Cortex of kidney (tissue), 1 donor: ENCODE measurements at places on chromosomes 4 and X.

DNA sequence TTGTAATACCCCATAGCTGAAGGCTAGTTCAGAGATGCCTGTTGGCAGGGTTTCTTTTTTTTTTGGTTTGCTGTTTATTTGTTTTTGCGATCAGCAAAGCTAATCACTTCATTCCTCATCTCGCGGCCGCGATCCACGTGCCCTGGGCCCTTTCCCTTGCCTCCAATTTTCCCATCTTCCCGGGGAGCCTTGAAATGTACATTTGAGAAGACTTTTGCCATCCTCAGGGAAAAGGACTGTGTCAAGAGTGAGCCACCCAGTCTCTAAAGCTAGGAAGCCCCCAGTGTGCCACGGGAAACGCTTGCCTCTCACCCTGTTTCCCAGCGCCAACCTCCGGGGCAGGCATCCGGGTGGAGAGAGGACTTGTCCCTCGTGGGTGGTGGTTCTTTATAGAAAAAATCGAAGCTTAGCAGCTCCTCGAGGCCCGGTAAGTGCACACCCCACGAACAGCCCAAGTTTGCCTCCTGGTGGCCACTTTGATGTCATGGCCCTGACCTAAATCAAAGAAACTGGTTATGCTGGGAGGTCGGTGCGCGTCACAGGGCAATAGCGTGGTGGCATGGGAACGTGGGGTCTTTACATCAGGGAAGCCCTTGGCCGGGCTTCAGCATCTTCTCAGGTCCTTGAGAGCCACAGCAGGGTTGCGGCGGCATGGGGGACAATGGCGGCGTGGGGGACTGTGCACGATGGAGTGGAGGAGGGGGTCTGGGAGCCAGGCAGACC is 42.0 kb downstream of the MAP7D3 start:
- DNase-seq: no peak

GRCh38 chr4:31788676-31789075 is 1068.5 kb downstream of the PCDH7 start:
- DNase-seq: no peak

- no peak for DNase-seq
Measured at GRCh38 chrX:112967903-112968302, 127.3 kb upstream of the AMOT start.

DNA sequence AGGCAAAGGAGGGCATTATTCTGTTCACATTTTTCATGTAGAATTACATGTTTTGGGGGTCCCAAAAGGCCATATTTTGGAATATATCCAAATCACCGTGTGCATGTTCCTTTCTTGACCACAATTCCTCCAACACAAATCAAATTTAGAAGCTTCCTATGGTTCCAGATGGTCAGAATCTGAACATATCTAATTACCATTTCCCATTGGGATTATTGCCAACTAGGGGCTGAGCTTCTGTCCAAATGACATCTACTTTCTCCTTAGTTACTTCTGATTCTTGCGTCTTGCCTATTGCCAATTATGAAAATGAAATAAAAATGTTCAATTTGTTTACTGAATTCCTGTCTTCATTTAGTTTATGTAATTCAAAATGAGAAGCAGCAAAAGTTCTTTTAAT is 163.7 kb downstream of the CPE start:
- DNase-seq: no peak

DNA sequence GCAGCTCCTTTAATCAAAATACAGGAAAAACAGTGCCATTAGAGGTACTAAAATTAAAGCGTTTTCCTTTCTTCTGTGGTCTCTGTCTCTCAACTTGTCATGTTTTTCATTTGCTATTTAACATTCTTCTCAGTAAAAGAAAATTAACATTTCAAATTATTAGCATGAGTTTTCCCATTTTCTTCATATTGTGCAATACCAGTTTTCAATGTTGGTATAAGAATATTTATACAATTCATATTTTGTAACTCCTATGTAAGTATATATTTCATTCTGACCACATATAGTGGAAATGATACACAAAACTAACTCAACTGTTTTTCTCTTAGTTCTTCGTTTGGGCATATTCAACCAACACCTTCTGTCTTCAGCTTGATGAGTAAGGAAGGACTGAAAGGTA is 308.3 kb downstream of the HS3ST1 start:
- DNase-seq: no peak

- no peak for DNase-seq
Measured at GRCh38 chrX:152819266-152819665, 11.3 kb downstream of the CETN2 start.

DNA sequence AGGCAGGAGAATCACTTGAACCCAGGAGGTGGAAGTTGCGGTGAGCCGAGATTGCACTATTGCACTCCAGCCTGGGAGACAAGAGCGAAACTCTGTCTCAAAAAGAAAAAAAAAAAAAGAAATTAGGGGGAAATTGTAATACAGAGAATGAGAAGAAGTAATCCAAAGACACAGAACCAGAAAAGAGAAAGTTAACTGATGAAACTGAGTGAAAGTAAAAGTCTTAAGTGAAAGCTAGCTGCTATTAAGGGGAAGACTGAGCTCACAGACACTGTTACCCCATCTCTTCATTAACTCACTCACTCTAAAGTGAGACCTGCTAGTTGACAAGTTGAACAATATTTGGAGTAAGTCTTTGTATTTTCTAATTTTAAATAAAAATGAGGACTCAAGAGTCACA is 763.0 kb upstream of the PCDH10 start:
- no peak for DNase-seq

- DNase-seq: no peak
Measured at GRCh38 chr4:182067828-182068227, 175.4 kb upstream of the TENM3 start.

DNA sequence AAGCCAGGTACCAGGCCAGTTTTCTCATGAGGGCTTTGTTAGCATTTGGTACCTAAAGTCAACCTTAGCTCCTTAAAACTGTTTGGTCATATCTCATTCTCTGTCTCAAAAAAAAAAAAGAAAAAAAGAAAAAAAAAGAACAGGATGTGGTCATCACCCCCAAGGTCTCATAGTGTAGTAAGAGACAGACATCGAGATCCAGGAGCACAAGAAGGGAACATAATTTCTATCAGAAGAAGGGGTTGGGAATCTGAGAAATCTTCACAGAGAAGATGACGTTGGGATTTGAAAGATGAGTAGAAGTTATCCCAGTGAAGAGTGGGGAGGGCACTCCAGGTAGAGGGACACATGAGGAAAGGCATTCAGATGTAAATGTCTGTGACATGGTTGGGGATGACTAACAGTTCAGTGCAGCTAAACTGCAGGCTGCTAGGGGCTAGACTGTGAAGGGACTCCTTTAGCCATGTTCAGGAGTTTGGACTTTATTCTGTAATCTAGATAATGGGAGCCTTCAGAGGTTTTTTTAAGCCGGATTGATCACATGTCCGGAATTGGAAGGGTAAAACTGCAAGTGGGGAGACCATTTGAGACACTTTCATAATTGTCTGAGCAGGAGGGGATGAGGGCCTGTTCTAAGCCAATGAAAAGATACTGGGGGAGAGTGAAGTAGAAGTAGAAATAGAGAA is 26.9 kb upstream of the GJB1 start:
- no peak for DNase-seq

DNA sequence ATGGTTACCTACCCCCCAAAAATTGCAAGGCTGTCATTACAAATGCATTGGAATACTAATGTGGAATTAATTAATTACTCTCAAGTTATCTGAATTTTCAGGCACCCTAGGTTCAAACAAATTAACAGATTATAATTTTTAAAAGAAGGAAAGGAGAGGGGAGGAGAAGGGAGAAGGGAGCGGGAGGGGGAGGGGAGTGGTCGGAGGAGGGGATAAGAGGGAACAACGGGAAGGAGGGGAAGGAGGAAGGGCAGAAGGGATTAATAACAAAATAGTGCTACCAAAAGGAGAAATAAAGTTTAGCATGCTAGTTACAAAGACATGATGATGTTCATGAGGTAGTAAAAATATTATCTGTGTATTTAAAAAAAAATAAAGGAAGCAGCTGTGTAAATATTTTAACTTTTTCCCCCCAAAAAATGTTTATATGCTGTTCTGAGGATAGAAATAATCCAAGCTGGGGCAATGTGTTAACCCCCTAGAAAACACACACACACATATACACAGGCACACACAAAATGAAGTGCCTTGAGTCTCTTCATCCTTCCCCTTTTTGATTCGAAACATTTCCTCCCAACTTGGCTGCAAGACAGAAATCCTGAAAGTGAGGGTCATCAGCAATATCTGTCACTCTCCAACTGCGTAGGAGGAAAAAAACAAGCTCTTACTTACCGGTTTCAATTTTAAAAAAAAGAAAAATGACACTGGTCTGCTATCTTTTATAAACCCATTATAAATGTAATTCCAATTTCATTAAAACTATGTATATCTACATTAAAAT is 58.8 kb downstream of the PPP3CA start:
- no peak for DNase-seq

GRCh38 chr4:113043591-113043990 is 5.9 kb upstream of the ANK2 start:
- no peak for DNase-seq

- DNase-seq: no peak
Measured at GRCh38 chrX:129759576-129760061, 20.1 kb upstream of the SASH3 start.

GRCh38 chr4:17103231-17103630 is 204.8 kb upstream of the LDB2 start:
- DNase-seq: no peak

- DNase-seq: no peak
Measured at GRCh38 chr4:71830497-71831190, 46.8 kb upstream of the GC start.

DNA sequence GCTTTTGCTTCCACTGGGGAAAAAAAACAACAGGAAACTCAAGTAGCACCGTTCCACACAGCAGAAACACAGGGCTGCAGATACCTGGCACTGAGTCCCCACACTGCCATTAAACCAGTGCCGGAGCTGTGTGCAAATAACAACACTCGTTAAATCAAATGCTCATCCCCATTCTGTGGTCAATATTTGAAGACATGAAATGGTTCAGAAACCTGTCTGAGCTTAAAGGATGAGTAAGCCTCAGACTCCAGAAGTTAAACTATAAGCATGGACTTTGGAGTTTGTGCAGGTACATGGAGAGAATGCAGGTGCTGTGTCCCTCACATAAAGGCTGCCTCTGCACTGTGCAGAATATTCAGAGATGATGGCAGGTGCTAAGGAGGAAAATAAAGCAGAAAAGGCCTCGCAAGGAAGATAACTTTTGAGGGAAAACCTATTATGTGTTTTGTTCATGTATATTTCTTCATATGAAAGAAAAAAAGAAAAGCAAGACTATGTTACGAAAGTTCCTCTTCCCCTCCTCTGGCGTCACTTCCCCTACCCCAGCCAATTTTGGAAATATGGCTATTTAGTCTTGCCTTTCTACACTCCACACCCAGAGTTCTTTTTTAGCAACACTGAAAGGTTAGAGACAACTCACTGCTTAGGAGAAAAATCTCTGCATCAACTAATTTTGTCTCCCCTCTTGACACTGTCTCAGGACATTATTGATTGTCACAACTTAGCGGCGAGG is 4.6 kb downstream of the MPP1 start:
- DNase-seq: no peak

- DNase-seq: no peak
Measured at GRCh38 chrX:65987811-65988210, 52.1 kb downstream of the VSIG4 start.

GRCh38 chrX:65532016-65532415 is 2.6 kb downstream of the LAS1L start:
- no peak for DNase-seq

- no peak for DNase-seq
Measured at GRCh38 chrX:151753313-151754046, 18.9 kb downstream of the CNGA2 start.

DNA sequence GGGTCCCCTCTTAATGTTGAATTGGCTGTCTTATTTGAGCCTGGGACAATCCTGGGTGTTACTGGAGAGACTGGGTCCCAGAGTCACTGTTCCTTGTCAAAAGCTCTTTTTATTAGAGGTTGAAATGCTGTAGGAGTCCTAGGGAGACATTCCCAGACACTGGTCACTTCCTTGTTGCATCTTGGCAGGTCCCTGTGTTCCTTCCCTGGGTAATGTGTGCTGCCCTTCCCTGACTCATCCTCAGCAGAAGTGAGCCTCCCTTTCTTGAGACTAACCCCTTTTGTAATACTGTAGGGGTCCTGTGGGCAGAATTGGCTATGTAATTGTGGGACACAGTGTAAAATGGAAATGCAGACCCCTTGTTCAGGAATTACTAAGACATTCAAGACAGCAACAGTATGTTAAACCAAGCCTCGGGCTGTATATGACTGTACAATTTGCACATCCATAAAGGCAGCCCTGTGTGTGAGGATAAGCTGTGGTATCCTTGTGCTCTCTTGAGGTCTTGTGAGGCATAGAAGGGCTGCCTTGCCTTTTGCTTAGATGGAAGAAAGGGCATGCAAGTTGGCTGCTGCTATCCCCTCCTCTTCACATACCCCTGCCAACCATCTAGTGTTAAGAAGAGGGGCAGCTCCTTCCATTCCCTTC is 53.5 kb downstream of the DCLK2 start:
- no peak for DNase-seq

DNA sequence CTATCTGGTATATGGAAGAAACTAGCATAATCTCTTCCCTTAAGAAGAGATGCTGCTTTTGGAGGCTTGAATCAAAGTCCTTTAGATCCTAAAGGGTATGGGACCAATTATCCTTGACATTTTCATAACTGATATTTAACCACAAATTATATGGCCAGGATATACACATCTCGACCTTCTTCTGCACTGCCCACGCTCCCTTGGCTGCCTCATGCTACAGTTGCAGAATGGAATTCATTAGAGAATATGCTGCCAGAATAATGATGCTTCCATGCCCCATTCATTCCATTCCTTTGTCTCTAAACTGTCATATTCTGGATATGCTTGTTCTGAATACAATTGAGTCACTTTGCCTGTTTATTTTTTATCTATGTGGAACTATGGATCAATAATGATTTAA is 157.1 kb upstream of the PACRGL start:
- no peak for DNase-seq

DNA sequence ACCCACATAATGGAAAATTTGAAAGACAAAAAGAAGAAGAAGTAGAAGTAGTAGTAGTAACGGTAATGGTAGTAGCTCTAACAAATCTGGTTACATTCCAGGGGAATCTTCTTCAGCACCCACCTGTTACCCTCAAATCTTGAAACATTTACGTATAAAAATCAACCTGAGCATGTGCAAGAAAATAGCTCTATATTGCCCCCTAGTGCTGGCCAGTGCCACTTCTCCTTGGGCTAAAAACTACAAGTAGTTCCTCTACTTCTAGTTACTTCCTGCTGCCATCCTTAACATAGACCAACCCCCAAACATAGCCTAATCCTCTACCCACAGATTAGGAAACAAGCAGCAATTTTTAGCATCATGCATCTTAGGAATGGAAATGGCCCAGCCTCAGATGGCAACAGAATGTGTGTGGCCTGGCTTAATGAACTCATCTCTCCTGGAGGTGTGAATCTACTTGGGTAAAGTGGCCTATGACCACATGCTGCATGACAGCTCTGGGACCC is 3.1 kb downstream of the PDGFC start:
- DNase-seq: no peak

GRCh38 chr4:186249785-186250754 is 15.9 kb upstream of the F11 start:
- DNase-seq: no peak

- no peak for DNase-seq
Measured at GRCh38 chr4:156196722-156197121, 243.1 kb upstream of the CTSO start.

- no peak for DNase-seq
Measured at GRCh38 chr4:112704991-112705845, 68.3 kb downstream of the LARP7 start.

GRCh38 chr4:24675721-24676389 is 91.5 kb upstream of the DHX15 start:
- DNase-seq: no peak
